ENCODE measurements at places on chromosomes 2 and 18. TPM values are rescaled to one million over a fixed set of nuclear protein-coding genes. Genes with fewer than 3 reads are reported as not detected.

DNA sequence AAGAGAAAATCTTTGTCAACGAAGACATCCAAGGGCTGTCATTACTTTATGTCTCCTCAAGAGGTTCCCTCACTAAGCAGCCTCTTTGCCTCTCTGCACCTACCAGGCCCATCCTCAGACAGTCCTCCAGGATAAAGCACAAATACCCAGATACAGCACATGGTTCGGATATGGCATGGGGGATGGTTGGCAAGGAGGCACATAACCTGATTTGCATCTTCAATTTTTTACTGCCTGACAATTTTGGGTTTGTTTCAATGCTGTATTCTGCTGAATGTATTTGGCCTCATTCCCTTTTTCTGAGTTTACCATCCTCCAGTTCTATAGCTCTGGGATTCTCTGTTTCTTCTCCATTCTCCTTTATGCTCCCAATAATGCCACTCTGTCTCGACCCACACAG, 78.8 kb downstream of the VIT start:
- no peak for DNase-seq

DNA sequence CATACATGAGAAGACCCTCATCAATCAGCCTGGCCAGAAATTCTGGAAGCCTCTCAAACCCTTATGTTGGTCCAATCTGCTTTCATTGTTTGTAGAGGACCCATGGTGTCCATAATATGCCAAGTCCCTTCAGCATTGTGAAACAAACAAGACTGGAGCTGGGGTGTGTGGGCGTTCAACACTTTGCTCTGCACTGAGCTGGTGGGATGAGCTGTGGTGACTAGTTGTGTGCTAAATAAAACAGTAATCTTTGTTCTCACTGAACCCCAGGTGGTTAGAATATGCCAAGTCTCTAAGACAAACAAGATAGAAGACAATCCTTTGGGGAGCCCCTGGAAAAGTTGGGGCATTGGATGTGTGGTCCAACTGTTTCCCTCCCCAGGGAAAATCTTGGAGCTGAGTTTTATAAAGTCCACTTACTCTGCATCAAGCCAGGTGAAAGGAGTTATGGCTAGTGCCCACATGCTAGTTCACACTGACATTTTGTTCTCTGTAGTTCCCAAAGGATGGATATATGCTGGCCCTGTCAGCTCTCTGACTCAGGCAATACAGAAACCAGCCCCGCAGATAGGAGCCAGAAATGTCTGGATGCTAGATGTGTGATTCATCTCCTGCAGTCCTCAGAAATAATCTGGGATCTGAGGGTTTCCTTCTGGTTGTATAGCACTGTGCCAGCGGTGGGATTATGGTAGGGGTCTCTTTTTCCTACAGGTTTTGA, 260.2 kb downstream of the TMX3 start:
- DNase-seq, result no peak

GRCh38 chr2:158734442-158734841, 60.7 kb upstream of the DAPL1 start:
- no peak for DNase-seq

DNA sequence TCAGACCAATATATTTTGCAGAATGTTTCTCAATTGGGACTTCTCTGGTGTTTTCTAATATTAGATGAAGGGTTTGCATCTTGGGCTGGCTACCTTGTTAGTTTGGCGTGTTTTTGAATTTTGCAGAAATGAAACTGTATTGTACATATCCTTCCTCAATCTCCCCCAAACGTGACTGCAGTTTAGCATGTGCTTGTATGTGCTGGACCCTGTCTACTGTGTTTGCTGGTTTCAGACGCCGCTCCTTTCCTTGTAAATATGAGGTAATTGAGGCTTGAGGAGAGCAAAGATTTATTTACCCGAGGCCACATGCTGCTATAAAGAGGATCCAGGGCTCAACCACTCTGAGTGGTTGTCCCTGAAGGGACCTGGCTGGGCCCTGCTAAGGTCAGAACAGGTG, 57.2 kb downstream of the NGEF start:
- DNase-seq, result no peak

ADD2 gene
- 16.3 TPM for total RNA-seq
